ENCODE measurements at places on chromosomes 1 and 21.

DNA sequence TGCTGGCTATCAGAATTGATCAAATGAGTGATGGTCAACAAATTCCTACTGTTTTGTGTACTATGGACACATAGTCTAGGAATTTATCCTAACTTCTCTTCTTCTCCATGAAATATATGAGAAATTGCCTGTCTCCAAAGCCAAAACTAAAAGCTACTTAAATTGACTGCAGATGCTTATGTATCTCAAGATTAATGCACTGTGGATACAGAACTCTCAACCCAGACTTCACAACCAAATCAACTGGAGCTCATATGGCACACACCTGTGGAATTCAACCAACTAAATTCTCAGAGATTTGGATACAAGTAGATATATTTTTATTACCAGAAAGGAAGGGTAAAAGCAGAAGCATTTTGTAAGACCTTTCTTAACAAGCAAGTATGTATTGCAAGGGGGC is 566.1 kb downstream of the LTN1 start:
- DNase-seq: no peak

DNA sequence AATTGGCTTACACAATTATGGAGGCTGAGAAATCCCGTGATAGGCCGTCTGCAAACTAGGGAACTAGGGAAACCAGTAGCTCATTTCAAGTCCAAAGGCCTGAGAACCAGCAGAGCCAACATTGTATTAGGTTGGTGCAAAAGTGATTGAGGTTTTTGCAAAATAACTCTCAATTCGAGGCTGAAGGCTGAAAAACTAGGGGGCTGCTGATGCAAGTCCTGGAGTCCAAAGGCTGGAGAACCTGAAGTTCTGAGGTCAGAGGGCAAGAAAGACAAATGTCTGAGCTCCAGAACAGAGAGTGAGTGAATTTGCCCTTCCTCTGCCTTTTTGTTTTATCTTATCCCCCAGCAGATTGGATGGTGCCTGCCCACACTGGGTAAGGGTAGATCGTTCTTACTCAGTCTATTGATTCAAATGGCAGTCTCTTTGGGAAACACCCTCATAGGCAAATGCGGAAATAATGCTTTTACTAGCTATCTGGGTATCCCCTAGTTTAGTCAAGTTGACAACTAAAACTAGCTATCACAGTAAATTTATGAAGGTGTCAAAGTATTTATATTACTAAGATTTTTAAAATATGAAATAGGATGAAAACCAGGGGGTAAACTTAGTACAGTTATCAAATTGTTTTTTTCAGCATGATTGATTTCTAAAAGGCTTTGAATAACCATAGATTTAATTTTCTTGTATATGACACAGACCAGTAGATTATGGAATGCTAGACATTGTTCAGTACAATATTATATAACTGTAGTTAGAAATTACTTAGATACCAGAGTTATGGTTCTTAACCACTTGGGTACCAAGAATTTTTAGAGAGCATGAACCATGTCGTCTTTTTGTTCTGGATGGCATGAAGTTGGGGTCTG is 15.4 kb downstream of the RABGAP1L start:
- DNase-seq: no peak

DNA sequence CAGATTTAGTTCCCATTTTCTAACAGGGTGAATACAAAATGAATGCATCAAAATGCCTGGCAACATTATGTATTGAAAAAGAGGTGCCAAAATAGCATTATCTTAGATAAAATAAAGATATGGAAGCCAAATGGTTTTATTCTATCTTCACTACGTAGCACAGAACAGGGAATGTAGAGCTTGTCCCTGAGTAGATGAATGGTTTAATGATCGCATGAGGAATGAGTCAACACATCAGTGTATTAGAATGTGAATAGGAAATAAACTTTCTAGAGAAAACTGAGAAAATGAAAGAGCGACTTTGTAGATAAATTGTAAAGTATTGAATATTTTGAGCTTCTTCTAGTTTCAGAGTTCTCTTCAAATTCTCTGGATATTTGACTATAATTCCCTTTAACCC is 74.3 kb downstream of the BRINP3 start:
- DNase-seq: no peak

GRCh38 chr21:25405984-25406383 is 201.3 kb downstream of the MRPL39 start:
- DNase-seq: no peak

- DNase-seq: no peak
Observed at GRCh38 chr1:38730511-38731397, 128.8 kb downstream of the RRAGC start.
